ENCODE measurements at places on chromosomes 1 and 21.

DNA sequence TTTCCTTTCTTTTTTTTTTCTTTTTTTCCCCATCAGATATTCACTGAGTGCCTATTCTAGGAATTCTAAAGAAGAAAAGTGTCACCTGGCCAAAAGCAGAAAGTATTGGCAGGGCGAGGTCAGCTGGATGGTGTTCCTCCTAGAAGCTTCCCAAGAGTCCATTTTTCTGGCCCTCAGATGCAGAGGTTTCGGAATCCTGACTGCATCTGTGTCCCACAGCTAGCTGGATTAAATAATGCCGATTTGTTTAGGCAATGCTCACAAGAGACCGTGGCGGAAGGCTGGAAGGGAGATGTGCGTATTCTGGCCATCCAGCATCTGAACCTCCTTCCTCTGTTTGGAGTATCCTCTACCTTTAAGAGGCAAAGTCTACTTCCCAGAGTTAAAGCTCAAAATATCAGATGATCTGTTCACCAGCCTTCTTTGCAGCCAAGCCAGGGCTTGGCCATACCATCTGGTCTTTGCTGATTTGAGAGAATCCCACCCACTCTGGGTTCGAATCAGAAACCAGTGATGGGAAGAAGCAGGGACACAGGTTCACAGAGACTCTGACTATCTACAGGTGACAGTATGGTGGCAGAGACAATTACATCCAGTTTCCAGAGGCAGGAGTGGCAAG lies 5.4 kb upstream of the TENT5C start:
- DNase-seq = no peak

GRCh38 chr1:234961456-234962339 lies 166.9 kb downstream of the TOMM20 start:
- DNase-seq = no peak

DNA sequence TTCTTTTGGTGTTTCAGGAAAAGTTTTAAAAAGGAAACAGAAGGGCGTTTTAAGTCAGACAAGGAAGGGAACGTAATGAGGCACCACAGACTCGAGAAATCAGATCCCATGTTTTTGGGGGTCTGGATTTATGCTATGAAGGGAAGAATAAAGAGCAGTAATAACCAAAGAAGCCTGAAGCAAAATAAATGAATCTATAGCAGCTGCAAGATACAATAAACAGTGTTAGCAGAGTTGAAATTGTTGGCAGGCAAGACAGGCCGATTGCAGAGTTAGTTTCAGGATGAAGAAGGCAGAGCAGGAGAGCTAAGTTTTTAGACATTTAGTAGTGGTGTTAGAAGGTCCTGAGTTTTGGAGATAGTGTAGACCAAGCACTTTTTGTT lies 425 bp downstream of the DDR2 start:
- no peak for DNase-seq

- DNase-seq = peak; percentile 76
These were observed 73.2 kb upstream of the ABCG1 start for GRCh38 chr21:42145569-42146272.

GRCh38 chr1:163035446-163036249 lies 33.5 kb upstream of the RGS4 start:
- no peak for DNase-seq

DNA sequence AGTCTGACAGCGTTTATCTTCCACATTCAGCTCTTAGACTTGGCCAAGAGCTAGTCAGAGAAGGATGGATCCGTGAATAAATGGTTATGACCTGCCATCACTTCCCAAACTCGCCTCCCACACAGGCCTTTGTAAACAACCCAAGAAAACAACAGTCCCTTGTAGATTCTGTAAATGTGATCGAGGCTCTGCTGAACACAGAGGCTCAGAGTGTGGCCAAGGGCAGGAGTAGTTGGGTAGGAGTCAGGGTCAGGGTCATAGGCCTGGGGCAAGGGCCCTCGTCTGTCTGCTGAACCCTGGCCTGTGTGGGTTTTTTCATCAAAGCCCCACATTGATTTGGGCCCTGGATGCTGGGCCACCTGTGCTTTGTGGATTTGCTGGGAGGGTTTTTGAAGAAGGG lies 32.7 kb downstream of the NCMAP start:
- DNase-seq = no peak

GRCh38 chr1:66276218-66276617 lies 257.7 kb upstream of the SGIP1 start:
- DNase-seq = no peak

GRCh38 chr1:203726417-203726867 lies 38.5 kb upstream of the LAX1 start:
- no peak for DNase-seq

GRCh38 chr1:22665752-22666151 lies 12.7 kb downstream of the C1QB start:
- no peak for DNase-seq

GRCh38 chr1:71919811-71920509 lies 362.4 kb downstream of the NEGR1 start:
- no peak for DNase-seq

- no peak for DNase-seq
These were observed 33.7 kb downstream of the PRDM15 start for GRCh38 chr21:41845310-41846032.

GRCh38 chr1:95201905-95202304 lies 32.1 kb upstream of the RWDD3 start:
- no peak for DNase-seq

GRCh38 chr1:158043232-158043631 lies 49.8 kb downstream of the KIRREL1 start:
- no peak for DNase-seq

GRCh38 chr1:230429067-230429735 lies 3.1 kb upstream of the PGBD5 start:
- DNase-seq = no peak

DNA sequence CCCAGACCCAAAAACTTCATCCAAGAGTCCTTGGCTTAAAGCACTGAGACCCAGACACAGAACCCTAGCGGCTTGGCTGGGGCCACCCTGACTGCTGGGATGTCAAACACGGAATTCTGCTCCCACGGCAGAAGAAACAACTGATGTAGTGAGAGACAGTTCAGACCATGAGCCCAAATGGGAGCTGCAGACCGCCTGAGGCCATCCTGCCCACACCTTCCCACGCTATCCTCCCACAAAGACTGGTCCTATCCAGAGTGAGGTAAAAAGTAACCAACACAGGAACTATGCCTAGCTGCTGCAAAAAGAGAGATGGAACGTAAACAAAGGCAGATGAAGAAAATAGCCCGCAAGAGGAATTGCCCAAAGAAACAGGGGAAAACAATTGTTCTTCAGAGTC lies 203.3 kb downstream of the PTPRU start:
- DNase-seq = no peak

DNA sequence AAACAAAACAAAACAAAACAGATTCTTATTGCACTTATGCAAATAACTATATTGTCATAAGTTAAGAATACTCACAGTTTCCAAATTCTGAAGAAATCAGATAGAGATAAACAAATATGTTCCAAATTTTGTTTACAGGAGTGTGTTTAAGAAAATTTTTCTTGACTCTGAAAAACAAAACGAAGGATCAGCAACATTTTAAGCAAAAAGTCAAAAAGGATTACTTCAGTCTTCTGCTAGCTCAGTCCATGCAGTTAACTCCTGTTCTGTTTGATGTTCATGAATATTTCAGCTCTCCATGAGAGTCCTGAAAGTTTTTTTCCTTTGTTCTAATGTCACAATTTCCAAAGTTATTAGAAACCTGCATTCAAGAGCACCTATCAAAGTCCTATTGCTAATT lies 33.2 kb upstream of the KLF18 start:
- DNase-seq = no peak

DNA sequence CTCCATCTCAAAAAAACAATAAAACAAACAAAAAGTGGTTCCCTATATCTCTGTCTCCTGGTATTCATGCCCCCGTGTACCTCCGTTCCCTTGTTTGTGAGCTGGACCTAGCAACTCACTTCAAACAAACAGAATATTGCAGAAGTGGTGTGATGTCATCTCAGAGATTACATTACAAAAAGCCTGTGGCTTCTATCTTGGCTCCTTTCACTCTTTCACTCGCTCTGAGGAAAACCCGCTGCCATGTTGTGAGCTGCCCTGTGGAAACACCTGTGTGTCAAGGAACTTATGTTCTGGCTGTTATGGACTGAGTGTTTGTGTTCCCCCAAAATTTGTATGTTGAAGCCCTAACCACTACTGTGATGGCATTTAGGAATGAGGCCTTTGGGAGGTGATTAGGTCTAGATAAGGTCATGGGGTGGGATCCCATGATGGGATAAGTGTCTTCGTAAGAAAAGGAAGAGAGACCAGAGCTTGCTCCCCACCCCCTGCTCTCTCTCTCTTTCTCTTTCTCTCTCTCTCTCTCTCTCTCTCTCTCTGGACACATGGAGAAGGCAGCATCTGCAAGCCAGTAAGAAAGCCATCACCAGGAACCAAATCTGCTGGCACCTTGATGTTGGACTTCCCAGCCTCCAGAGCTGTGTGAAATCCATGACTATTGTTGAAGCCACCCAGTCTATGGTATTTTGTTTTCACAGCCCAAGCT lies 7.4 kb upstream of the HYI start:
- no peak for DNase-seq

DNA sequence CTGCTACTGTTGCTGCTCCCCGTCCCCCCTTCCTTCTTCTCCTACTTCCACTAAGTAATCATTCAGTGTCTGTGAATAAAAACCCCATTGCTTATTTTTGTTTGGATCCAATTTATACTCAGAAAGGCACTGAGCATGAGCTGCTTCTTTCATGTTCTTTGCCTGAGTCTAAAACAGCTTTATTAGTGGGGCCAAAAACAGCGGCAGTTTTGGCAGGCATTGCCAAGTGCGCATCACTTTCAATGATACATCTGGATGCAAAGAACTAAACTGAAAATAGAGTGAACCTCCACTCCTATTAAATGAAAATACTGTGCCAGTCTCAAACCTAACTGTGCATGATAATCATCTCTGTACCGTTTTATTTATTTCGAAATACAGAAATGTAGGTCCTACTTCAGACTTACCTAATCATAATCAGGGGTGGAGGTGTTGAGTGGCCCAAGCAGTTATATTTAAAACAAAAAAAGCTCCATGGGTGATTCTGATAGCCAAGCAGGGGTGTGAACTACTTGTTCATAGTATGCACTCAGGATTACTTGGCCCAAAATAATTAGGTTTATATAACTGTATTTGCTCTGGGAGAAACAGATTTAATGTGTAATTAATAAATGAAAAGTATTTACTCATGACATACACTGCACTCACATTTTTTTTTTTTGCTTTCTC lies 48.4 kb downstream of the NEK7 start:
- no peak for DNase-seq

DNA sequence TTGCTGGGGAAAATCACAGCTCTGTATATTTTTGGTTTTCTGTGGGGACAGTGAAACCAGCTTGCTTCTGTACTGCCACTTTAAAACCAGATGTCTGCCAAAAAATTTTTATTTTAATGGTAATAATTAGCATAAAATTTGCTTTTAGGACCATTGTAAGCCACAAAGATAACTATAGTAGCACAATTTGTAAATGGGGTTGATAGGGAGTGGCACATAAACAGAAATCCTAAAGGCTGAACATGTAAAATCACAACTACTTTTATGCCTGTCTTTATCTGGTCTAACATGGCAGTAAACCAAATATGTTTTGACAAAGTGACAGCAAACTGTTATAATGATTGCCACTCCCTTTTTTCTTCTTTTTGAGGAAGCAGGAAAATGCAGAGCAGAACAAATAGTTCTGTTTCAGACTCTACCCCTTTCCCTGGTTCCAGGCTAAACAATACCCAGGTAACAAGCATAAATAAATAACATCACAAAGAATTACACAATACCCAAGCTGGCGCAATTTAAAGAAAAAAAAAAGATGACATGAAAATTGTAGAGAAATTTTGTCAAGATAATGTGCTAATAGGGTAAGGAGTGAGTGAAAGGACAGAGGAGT lies 24.0 kb upstream of the CCDC181 start:
- DNase-seq = no peak

DNA sequence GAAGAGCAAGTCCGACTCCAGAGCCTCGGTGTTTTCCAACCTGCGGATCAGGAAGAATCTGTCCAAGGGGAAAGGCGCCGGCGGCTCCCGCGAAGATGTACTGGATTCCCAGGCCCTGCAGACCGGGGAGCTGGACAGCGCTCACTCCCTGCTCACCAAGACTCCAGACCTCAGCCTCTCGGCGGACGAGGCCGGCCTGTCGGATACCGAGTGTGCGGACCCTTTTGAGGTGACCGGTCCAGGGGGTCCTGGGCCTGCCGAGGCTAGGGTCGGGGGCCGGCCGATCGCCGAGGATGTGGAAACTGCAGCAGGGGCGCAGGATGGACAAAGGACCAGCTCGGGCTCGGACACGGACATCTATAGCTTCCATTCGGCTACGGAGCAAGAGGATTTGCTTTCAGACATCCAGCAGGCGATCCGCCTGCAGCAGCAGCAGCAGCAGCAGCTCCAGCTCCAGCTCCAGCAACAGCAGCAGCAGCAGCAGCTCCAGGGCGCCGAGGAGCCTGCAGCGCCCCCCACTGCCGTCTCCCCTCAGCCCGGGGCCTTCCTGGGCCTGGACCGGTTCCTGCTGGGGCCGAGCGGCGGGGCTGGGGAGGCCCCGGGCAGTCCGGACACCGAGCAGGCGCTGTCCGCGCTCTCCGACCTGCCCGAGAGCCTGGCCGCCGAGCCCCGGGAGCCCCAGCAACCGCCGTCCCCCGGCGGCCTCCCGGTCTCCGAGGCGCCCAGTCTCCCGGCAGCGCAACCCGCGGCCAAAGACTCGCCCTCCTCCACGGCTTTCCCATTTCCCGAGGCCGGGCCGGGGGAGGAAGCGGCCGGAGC lies 827 bp downstream of the FMN2 start:
- no peak for DNase-seq

DNA sequence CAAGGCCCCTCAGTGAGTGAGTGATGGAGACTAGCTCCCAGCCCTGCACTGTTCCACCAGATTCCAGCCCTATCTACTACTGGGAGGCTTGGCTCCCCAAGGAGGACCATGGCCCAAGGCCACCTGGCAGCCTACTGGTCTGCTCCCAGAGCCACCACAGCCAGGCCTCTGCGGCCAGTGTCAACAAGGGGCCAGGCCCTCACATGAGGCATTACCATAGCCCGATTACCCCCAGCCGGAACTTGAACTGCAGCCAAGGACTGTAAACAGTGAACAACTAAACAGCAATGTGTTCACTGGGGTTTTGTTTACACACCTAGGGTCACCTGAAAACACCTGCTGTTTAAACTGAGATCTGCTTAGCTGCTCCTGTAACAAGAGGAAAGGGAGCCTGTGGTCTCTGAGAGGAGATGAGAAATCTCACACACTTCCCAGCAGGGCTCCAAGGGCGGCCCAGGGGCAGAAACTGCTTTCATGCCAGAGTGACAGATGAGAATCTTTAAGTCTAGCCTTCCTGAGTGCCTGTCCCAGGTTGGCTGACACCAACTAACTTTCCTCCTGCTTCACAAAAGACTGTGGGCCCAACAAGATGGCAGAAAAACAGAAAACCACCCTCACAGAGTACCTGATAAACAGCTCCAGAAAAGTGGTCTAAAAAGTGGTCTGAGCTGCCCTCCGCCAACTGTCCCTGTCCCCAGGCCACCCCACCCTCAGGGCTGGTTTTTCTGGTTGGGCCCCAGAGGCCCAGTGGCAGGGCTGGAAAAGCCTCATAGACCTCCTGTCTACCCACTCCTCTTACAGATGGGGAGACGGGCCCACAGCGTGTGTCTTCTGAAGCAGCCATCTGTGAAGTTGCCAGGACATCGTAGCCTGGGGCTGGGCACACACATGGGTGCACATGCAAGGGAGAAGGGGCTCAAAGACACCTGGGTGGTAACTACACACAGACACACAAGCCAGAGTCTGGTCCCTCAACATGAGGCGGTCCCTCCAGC lies 28.8 kb downstream of the MEF2D start:
- DNase-seq = peak; percentile 89

Data from NCI-H1105 treated with DMSO at 0.1 percent for 48 hours (cell line).